M059J (cell line): ENCODE measurements at places on chromosomes 16 and 17. TPM values are rescaled to one million over a fixed set of nuclear protein-coding genes. Genes with fewer than 3 reads are reported as not detected.

GRCh38 chr16:81848306-81848853 lies 69.3 kb downstream of the PLCG2 start:
- no peak for DNase-seq

Gene TUBB3
- 172 and 272 TPM in 2 replicates for total RNA-seq

Gene PRSS33
- total RNA-seq = not detected in 2 replicates

Gene CTRB1
- total RNA-seq = not detected in 2 replicates

- DNase-seq = no peak
These were observed 124.1 kb downstream of the PRKCA start for GRCh38 chr17:66426397-66427033.

- no peak for DNase-seq
These were observed 261.8 kb downstream of the CBLN1 start for GRCh38 chr16:49019831-49020230.
